Stimulated activated CD8-positive, alpha-beta memory T cell treated with anti-CD3 and anti-CD28 coated beads, Interleukin-4, amount 100 ng/mL, for 4 hours (primary cell): ENCODE measurements at places on chromosomes 11 and 22.

GRCh38 chr22:49588739-49589138, 238.9 kb downstream of the BRD1 start:
- no peak for DNase-seq

- no peak for DNase-seq
These were observed 48.1 kb upstream of the CWF19L2 start for GRCh38 chr11:107505647-107506225.

DNA sequence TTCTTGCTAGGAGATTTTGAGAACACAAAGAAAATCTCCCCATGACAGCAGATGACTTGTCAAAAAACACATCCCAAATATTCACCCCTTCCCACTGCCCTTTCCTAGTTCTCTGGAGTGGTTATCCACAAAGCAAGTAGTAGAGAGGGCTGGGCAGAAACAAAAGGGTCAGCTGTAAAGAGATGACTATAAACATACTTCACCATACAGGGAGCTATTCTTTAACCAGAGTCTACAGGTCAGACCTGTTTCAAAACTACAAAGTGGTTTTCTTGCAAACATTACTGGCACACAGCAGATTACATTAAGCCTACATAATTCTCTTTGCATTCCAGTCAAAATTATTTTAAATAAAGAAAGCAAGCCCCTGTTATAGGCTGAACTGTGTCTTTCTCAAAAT, 47.7 kb upstream of the NFRKB start:
- DNase-seq = no peak

GRCh38 chr11:1335811-1336761, 26.7 kb upstream of the TOLLIP start:
- no peak for DNase-seq

DNA sequence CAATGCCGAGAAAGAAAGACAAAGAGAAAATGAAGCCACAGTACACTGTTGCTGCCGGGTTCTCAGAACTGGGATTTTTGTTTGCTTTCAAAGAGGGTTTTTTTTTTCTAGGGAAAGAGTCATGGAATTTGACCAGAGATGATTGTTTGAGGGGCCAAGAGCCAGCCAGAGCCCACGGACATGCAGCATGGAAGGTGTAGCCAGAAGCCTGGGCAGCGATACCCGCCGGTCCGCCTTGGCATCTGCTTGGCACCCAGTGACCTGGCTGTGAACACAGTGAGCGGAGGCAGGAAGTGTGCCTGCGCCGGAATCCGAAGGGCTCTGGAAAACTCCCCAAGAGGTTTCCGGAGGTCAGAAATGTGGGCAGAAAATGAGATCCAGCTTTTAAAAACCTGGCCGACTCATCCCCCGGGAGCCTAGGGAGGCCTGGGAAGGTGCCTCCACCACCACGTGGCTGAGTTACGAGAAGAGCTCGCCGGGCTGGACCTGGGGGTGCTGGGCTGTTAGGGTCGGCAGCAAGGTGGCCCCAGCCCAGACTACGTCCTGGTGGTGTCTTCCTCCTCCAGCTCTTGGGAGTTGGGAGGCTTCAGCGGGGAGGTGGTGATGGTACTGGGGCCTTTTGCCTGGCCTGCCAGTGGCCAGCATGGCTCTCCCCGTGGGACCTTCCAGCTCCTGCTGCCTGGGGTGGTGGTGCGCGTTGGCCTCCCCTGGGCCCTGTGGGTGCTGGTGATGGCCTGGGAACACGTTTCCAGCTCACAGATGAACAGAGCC, 61.6 kb upstream of the PPARA start:
- no peak for DNase-seq

GRCh38 chr22:19885841-19886592, 31.3 kb upstream of the GNB1L start:
- DNase-seq = no peak

DNA sequence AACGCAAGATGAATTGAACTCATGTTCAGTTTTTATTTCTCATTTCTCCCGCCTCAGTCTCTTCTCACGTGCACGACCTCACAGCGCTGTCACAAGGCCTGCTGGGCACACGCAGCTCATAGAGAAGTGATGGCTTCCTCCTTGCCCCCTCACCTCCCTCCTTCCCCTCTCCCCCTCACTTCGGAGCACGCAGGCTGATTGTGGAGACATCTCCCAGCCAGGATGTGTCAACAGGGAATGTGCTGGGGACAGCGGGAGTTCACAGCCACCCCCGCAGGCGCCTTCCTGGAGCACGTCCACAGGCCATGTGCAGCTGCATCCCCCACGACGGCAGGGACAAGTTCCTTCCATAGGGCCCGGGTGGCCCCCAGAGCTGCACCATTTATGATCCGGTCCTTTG, 29.1 kb upstream of the KRTAP5-6 start:
- no peak for DNase-seq

- no peak for DNase-seq
These were observed 418.8 kb downstream of the TMEM135 start for GRCh38 chr11:87456499-87456898.
